Left kidney (tissue), 8 donors: ENCODE measurements at places on chromosomes 6 and 20.

GRCh38 chr6:115753446-115753845 is 307.2 kb downstream of the FRK start:
- DNase-seq: no peak

DNA sequence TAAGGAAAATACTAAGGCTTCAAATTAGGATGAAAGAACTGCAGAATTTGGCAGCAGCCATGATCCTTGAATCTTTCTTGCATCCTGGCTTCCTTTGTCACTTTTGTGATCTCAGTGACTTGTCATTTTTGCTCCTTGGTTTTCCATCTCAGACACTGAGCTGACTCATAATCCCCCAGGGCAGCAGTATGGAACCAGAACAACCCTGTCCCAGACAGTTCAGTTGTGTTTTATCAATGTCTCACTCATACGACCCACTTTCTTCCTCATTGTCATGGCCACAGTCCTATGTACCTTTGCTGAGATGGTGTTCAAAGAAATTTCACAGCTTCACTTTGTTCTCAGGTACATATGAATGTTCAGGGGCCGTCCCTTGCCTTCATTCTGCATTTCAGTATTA is 488.5 kb upstream of the BTBD3 start:
- no peak for DNase-seq

- DNase-seq: no peak
These were observed 183.1 kb downstream of the UBE3D start for GRCh38 chr6:82882363-82883023.

DNA sequence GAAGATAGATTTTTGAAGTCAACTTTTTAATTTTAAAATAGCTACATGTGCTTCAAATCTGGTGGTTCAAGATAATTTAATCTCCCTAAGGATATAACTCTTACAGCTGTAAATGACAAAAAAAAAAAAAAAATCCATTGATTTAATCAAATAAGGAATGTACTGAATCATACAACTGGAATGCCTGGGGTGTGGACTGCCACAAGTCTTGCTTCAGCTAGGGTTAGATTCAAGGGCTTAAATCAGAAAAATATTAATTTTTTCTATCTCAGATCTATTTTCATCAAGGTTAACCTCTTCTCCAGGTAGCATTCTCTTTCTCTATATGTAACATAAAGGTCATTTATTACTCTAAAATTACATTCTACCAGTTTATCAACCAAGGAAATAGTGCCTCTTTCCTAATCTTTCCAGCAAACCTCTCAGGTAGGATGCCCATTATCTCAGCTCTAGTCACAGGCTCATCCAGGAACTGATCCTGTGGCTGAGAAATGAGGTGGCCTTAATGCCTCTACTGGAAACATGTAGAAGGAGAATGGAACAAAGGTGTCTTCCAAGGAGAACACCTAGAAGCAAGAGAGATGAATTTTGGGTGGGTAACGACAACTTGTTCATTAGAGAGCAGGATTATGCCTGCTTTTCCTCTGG is 466.9 kb downstream of the CBLN4 start:
- no peak for DNase-seq

DNA sequence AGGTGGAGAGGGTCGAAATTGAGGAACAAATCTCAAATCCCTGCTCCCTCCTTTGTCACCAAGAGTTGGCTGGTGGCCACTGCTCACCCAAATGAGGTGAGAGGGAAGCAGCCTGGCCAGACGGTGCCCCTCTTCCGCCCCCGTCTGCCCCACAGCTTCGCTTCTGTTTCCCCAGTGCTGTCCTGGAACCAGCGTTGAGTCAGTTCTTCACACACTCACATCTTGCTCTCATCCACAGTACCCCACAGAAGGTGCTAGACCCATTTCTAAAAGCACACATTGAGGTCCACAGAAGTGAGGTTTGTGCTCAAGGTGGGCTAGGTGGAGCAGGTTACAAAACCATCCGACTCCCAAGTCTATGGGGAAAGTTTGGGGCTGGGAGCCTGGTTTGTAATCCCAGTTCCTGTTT is 3.8 kb downstream of the CEBPB start:
- DNase-seq: no peak

DNA sequence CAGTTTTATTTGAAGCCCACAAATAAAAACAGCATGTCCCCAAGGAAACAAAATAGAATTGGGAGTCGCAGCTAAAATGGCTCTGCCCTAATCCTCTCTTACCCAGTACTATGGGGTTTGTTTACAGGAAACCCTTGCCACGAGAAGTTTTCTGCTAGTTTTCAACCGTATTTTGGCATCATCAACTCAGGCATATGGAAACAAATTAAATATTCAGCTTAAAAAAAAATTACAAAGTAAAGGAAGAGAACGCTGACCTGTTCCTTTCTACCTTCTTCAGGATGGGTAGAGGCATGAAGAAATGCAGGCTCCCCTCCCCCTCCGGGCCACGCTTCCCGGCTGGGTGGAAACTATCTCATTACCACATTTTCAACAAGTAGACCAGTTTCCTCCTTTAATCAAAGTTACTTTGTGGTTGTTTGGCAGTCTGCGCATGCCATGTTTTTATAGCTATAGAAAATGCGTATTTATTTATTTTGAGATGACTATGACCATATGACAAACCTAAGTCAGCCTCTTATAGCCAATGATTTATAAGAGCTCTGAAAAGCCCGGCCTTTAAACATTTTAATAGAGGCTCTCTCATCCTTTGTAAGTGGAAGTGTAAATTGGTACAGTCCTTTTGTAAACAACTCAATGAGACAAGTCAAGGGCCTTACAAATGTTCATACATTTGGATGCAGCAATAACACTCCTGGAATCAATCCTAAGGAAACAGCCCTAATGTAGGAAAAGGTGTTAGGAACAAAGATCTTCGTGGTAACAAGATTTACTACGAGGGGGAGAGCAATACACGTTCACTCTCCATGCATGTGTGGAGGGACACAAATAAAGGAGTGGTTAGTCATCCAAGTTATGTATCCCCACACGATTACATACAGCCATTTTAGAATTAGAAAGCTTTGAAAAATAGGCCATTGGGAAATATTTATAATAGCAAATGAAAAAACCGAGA is 16.1 kb upstream of the ZNF217 start:
- no peak for DNase-seq
